ENCODE measurements at places on chromosomes 13 and 19.

- DNase-seq, result no peak
Measured at GRCh38 chr19:35414442-35414841, 33.6 kb upstream of the FFAR2 start.

- no peak for DNase-seq
Measured at GRCh38 chr13:101695870-101696516, 243.5 kb downstream of the ITGBL1 start.

GRCh38 chr13:89832827-89833226, 1514.7 kb upstream of the MIR17HG start:
- DNase-seq, result no peak

DNA sequence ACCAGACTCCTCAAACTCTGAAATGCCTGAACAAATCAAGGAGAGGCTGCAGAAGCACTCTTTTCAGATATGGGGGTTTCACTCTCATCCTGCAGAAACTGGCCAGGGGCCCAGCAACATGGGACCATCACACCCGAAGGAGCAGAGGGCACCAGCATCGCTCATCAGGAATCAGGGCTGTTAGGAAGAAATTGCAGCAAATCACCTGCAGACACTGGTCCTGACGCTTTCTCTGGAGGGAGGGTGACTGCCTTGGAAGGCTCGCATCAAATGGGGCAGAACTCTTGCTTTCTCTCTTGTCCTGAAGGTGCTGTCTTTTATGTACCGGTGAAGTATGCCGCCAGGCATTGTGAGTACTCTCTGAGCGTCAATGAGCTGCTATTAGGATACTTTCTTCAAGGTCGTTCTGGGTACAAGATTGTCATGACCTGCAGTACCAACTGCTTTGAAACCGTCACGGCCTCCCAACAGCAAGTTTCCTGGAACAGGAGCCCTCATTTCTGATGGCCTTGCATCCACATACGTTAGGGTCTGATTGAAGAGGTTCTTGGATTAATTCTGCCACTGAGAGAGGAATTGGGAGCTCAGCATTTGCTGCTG, 155.7 kb upstream of the SOX1 start:
- DNase-seq, result no peak

GRCh38 chr19:10514211-10515145, 2.8 kb downstream of the S1PR5 start:
- DNase-seq, result peak; percentile 24

DNA sequence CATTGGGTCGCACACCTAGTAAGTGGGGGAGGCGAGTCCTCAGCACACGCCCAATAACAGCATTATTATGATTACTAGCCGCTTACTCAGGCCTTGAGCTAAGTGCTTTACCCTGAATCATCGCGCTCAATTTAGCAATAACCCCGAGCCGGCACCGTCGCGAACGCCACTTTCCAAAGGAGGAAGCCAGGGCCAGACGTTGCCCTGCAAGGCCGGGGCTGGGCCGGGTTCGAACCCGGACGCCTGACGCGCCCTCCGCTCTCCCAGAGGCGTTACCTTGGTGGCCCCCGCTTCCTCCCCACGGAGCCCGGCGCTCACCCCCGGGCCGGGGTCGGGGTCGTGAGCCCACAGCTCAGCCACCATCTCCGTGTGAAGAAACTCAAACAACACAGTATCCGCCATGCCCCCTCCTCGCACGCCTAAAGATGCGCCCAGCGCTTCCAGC, at the start of gene TRAPPC6A:
Gene TRAPPC6A (minus strand): TSS at position 421 of the 445 bp plus-strand sequence. CDS start 19 bp downstream, at position 402.
- DNase-seq, result no peak

DNA sequence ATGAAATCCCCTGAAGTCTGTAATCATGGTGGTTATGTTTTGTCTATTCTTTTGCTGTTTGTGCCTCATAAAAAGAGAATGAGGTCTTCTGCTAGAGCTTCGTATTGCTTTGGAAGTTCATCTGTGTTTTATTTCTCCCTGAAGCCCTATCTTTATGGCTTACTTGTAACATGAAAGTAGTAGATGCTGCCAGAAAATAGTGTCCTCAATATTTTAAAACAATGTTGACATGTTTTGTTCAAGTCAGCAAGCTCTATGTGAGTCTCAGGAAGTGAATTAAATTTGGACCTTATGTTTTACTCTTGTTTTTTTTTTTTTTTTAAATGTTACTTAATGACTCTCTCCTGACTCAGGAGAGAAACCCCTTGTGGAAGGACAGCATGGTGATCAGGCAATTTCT, 130.5 kb downstream of the B3GLCT start:
- no peak for DNase-seq

- DNase-seq, result no peak
Measured at GRCh38 chr19:55193481-55193880, 13.4 kb upstream of the SYT5 start.

GRCh38 chr19:49339301-49340068, 4.3 kb downstream of the CD37 start:
- no peak for DNase-seq

DNA sequence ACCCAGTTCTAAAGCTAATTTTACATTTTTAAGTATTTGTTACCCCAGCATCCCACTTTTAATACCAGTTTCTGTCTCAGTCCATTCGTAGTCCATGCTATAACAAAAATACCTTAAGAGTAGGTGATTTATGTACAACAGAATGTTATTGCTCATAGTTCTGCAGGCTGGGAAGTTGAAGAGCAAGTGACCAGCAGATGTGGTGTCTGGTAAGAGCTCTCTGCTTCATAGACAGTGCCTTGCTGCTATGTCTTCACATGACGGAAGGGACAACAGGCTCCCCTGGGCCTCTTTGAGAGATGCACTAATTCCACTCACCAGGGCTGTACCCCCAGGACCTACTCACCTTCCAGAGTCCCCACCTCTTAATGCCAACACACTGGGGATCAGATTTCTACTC, 96.6 kb downstream of the COL4A2 start:
- DNase-seq, result no peak

DNA sequence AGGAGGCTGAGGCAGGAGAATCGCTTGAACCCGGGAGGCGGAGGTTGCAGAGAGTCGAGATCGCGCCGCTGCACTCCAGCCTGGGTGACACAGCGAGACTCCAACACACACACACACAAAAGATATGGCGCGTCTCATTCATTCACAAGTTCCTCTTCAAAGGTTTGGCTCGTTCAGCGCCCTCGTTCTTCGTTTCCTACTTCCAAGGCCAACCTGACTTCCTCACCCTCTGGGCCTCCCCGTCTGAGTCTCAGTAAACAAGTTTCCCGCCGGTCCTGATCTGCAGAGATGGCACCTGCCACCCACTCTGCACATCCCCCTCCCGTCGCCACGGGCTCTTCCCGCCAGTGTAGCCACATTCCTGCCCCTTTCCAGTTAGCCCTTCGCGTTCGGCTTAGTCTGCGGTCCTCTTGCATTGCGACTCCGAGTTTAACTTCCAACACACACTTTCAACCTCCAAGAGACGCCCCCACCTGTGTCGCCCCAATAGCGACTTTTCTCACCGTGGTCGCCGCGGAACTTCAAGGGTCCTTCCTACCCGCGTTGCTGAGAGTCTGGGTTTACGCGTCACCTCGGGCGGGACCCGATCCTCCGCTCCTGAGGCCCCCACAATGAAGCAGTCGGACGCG, 1.3 kb upstream of the BSG start:
- DNase-seq, result no peak

- DNase-seq, result no peak
Measured at GRCh38 chr13:74771964-74772363, 637.8 kb upstream of the KLF12 start.

DNA sequence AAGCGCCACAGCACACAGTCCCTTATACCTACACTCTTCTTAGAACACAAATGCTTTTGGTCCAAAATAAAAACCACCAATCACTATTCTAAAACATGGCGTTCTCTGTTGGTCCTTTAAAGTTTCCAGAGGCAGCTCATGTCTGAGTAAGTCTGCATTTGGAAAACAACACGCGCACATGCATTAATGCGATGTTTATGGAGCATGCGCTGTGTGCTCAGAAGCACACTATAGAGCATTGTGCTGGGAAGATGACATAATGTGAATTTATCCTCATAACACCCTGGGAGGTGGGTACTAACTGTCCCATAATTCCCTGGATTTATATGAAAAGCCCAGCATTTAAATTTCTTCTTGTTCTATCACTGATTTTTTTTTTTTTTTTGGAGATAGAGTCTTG, 10.7 kb downstream of the ZNF682 start:
- no peak for DNase-seq

- DNase-seq, result no peak
Measured at GRCh38 chr19:13965926-13966683, 13.8 kb downstream of the DCAF15 start.

DNA sequence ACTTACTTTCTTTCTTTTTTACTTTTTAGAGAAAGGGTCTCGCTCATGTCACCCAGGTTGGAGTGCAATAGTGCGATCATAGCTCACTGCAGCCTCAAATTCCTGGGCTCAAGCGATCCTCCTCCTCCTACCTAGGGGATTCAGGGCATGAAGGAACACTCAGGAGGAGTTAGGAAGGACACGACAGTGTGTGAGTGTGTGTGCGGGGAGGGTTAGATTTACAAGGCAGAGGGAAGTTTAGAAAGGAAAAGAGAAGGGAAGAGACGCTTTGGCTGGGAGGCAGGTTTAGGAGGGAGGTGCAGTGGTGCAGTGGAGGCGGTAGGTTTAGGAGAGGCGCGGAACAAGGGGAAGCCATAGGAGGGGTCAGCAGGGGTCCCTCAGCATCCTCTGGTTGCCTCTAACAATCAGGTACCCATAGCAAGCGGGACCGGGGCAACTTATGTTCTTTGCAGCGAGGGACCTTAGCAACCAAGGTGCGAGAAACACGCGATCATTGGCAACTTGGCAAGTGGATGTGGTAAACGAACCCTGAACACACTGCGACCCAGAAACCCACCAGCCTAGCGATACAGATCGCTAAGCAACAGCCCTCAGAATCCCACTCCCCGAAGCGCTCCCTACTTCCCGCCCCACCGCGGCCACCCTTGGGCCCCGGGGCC, 501 bp downstream of the SIRT2 start:
- DNase-seq, result no peak

DNA sequence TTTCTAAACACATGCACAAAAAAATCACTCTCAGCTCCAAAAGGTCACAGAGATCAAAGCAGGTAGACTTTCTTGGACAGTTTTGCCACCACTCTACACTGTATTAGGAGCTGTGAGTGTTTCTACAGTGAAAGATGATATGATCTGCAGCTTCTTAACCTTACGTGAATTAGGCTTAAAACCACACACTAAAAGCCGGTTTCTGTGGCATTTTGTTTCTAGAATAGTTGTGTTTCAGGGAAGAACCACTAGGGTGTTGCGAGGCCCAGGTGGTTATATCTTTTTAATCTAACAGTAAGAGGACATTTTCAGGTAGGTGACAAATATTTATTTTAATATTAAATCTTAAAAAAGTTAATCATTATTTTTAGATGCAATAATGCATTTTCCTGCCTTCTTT, 216.4 kb downstream of the KLF5 start:
- no peak for DNase-seq

DNA sequence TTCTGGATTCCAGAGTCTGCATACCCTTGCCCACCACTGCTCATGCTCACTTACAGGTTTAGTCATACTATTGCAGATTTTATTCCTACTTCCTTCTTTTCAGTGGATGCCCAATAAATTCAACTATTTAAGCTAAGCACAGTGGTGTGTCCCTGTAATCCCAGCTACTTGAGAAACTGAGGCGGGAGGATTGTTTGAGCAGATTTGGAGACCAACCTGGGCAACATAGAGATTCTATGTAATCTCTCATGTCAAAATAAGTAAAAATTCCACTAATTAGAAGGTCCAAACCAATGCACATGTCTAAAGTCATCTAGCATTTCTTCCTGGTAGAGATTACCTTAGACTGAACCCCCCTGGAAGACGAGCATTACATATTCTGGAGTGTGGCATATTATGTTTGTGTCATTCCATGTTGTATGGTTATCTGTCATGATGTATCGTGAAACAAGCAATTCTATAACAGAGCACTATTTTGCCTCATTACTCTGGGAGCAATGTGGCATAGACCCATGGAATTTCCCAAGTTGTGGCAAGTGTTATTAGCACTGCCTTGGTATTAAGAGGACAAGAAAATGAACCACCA, 8.3 kb downstream of the HMGB1 start:
- DNase-seq, result no peak

- no peak for DNase-seq
Measured at GRCh38 chr19:1468821-1469254, 10.2 kb downstream of the C19orf25 start.

GRCh38 chr13:26406791-26407190, 150.7 kb upstream of the WASF3 start:
- no peak for DNase-seq

GRCh38 chr13:99012539-99012938, 34.7 kb upstream of the DOCK9 start:
- DNase-seq, result no peak

- DNase-seq, result no peak
Measured at GRCh38 chr13:24716011-24716410, 35.8 kb downstream of the ATP12A start.

- DNase-seq, result no peak
Measured at GRCh38 chr13:89937420-89937819, 1410.1 kb upstream of the MIR17HG start.

- no peak for DNase-seq
Measured at GRCh38 chr19:42185277-42185676, 32.2 kb downstream of the DEDD2 start.

Data from stimulated activated CD8-positive, alpha-beta memory T cell treated with anti-CD3 and anti-CD28 coated beads, Interleukin-7, amount 100 ng/mL, for 48 hours (primary cell).